ENCODE measurements at places on chromosomes 4 and X. TPM values are rescaled to one million over a fixed set of nuclear protein-coding genes. Genes with fewer than 3 reads are reported as not detected.

GRCh38 chr4:169675825-169676224, 55.4 kb downstream of the CLCN3 start:
- DNase-seq: no peak

- DNase-seq: no peak
Observed at GRCh38 chr4:53596901-53597300, 5.6 kb upstream of the LNX1 start.

Gene XPNPEP2
- total RNA-seq: 2.1 TPM

Gene LRBA
- total RNA-seq: 53.2 TPM

Gene TCEANC
- 5.7 TPM for total RNA-seq

DNA sequence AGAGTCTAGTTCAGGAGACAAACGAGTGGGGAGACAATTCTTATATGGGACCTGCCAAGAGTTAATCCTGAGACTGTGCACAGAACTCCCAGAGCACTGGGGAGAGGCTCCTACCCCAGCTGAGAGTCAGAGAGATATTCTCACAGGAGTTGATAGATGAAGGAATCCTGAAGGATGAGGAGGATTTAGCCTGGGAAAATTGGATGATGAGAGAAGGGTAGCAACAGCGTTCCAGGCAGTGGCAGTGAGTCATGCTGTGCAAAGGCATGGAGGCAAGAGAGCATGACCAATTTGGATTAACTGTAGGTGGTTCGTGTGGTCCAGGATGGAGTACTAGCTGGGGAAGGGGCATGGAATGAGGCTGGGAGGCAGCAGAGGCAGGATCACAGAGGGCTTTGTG, 318.6 kb downstream of the LDB2 start:
- no peak for DNase-seq

DNA sequence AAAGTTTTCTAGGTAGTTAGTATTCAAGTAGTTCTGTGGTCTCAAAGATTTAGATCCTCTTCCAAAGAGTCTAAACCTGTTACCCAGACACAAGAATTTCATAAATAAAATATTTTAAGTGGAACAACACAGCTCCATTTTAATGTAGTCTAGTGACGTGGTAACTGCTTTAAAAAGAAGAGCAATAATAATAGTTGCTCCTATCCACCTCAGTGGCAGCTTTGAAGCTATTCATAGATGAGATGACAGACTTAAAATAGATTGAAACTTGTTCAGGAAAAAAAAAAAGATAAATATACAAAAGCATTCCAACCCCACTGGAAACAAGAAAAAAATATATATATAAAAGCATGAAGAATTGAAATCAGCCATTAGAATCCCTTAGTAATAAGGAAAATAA, 14.6 kb downstream of the SCOC start:
- no peak for DNase-seq

Gene SOD3
- total RNA-seq: 2.6 TPM

DNA sequence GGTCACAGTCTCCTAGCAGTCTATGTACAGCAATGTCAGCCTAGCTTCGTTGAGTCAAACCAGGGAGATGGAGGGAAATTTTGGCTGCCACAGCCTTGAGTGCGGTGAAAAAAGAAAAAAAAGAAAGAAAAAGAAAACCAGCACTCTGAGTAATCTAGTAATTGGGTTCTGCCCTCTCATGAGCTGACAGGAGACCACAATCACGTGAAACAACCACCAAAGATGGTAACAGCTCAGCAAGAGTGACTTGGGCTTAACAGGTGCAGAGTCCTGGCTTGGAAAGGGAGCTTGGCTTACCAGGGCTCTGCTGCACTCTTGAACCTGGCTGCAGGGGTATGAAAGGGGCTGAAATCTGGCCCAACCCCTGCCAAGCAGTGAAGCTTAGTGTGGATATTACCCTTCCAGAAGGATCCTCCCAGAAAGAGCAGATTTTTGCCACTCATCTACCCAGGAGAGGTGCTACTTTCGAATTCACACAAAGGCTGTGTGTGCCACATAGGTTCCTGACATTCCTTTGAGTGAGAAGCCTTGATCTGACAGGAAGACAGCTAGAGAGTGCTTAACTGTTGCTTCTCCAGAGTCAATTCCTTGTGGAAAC, 350.3 kb downstream of the PTTG2 start:
- DNase-seq: no peak

DNA sequence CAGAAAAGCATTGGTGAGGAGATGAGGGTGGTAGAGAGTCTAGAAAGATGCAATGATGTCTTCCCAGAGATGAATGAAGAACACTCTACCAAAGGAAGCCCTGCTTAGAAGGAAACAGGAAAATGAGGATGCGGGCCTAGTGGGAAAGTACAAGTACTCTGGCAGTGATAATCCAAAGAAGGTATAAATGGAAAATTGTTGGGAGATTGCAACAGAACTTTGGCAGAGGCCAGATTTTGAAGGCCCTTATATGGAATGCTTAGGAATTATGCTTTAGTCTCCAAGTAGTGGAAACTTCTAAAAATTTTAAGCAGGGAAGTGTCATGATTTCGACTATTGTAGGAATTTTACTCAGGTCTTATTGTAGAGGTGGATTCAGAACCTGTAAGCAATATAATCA, 11.0 kb downstream of the ARSJ start:
- no peak for DNase-seq

DNA sequence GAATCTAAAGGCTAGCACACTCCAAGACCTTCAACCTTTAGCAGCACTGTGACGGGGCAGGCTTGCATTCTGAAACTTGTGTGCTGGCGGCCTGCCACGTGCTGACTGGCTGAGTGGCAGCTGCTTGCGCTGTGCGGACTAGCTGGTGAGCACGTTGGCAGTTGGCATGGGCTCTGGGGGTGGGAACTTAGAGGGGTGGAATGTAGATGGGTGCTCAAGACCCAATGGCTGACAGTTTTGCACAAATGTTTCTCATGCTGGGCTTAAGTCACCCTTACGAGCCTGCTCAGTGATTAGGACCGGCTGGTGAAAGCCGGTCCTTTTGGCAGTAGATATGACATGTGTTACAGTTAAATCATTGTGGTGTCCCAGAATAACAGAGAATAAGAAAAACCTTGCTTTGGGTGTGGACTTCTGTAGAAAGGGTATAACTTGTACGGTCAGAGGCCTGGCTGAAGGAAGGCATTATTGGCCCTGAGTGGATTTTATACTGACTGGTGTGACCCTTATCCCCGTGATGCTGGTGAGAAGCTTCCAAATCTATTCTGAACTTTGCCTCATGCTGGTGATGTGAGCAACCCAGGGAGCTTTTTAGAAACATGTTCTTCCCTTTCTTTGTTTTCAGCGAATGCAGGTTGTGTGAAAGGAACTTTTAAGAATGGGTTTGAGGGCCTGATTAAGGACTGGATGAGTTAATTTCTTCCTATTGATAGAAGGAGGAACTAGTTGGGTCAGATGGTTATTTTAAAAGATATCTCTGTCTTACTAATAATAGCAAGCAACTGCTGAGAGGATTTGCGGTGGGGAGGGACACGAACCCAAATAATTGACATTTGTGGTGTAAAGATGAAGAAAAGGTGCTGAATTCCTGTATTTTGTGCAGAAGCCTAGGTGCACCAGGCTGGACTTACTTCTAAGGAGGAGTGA, 107.4 kb upstream of the SLC4A4 start:
- DNase-seq: peak; percentile 57

DNA sequence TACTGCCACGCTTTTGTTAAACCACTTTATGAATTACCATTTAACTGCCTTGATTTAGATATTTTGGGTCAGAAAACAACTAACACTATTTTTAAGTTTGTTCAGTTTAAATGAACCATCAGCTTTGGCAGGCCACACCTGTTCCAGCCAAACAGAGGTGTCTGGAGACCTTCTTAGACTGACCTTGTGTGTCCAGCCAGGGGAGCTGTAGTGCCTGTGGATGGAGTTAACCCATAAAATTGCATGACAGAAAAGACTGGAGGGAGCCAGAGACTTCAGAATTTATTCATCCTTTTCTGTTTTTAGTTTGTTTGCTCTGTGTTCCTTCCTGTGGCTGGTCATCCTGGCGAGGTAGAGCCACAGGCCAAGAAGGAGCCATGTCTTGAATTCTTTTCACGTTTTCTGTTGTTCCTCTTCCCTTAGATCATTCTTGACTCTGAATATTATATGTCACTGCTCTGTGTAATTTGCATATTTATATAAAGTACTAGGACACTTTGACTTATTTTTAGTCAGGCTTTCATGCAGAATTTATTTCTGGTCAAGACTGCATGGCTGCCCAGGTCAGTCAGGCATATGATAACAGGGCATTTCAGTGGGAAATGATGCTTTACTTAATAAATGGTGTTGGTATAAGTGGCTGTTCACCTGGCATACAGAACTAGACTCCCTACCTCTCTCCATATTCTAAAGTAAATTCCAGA, 26.7 kb downstream of the HERC3 start:
- no peak for DNase-seq

DNA sequence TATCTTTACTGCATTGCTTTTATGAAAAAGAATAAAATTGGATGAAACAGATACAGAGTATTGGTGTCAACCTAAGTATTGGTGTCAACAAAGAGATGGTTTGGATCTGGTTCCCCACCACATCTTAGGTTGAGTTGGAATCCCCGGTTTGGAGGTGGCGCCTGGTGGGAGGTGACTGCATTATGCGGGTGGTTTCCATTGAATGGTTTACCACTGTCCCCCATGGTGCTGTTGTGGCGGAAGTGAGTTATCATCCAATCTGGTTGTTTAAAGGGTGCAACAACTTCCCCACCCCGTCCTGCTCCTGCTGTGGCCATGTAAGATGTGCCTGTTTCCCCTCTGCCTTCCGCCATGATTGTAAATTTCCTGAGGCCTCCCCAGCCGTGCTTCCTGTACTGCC, 52.8 kb upstream of the CD99 start:
- no peak for DNase-seq

DNA sequence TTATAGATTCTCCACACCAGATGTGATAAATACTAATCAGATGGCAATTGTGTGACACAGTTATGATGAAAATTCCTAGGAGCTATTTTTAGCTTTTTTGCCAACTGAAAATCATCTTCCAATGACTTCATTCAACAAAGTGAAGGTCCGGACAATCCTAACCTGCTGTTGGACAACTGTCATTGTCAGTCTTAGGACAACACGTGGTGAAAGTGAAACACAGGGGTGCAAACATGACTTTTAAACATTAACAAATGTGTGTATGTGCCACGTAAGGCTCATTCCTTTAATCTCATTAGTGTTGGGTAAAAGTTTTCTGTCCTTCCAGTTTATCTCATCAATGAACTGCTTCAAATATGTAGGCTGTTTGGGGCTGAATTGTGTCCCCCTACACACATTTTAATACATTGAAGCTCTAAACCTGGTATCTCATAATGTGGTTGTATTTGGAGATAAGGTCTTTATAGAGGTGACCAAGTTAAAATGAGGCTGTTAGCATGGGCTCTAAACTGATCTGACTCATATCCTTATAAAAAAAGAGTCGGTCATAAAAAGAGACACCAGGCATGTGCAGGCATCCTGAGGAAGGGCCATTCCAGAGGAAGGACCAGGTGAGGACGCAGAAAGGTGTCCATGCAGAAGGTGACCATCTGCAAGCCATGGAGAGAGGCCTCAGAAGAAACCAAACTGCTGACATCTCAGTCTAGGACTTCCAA, 41.2 kb upstream of the SMAD1 start:
- no peak for DNase-seq

DNA sequence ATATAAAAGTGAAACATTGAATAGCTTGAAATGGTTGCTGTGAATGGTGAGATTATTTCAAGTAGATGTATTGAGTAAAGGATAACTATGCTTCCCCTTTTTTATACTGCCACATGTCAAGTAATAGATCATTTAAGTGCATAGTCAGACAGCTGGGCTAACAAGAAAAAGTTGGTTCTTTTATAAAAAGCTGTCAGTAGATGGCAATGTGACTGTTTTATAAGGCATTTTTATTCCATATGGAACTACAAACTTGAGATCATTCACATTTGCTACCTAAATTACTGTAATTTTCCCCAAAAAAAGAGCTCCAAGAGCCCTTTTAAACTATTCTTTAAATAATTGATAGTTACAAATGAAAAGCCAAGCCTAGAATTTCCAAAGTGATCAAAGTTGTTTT, 831.0 kb downstream of the C4orf33 start:
- no peak for DNase-seq

Gene SPATA18
- 0.28 TPM for total RNA-seq

DNA sequence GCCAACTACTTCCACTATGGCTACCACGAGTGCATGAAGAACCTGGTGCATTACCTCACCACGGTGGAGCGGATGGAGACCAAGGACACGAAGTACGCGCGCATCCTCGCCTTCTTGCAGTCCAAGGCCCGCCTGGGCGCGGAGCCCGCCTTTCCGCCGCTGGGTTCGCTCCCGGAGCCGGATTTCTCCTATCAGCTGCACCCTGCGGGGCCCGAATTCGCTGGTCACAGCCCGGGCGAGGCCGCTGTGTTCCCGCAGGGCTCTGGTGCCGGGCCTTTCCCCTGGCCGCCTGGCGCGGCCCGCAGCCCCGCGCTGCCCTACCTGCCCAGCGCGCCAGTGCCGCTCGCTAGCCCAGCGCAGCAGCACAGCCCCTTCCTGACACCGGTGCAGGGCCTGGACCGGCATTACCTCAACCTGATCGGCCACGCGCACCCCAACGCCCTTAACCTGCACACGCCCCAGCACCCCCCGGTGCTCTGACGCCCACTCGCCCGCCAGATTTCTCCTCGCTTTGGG, 2.1 kb downstream of the HELT start:
- no peak for DNase-seq

Gene HHIP
- 14.0 TPM for total RNA-seq

DNA sequence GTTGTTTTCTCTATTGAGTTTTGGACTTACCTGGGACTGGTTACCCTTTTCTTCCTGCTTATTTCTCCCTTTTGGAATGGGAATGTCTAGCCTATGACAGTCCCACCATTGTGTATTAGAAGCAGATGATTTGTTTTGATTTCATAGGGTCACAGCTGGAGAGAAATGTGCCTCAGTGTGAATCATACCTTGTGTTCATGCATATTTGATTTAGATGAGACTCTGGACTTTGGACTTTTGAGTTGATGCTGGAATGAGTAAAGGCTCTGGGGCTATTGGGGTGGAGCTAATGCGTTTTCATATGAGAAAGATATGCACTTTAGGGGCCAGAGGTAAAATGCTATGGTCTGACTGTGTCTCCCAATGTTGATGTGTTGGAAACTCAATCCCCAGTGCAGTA, 30.5 kb upstream of the TEX13C start:
- no peak for DNase-seq

Gene MAGEC2
- not detected for total RNA-seq

Gene SUPT20HL1
- not detected for total RNA-seq

GRCh38 chr4:142396279-142396678, 449.8 kb downstream of the INPP4B start:
- DNase-seq: no peak

Gene CCDC160
- total RNA-seq: 0.17 TPM

- no peak for DNase-seq
Observed at GRCh38 chr4:125365731-125366130, 51.0 kb downstream of the FAT4 start.

Data from liver (tissue), 10 donors.